ENCODE measurements at places on chromosomes 2 and 18.

DNA sequence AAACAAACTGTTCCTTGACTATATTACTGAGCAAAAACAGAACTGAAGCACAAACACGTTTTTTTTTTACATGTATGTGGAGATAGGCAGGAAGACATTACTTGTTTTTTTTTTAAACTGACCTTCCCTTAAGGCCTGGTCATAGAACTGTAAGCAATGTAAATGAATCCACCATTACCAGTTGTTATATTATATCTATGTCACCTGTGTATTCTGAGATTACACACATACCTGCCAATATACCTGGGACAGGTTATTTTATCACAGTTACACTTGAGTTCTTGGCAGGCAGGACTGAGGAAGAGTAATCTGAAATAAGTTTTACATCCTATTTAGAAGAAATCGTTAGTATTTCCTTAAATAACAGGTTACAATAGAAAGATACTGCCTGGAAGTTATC, 155.3 kb downstream of the BAZ2B start:
- no peak for DNase-seq

- DNase-seq = no peak
Measured at GRCh38 chr18:10249270-10249669, 205.2 kb upstream of the APCDD1 start.

- no peak for DNase-seq
Measured at GRCh38 chr2:106294182-106294581, 100.1 kb upstream of the UXS1 start.

GRCh38 chr2:71697106-71698004, 244.0 kb downstream of the DYSF start:
- DNase-seq = no peak

DNA sequence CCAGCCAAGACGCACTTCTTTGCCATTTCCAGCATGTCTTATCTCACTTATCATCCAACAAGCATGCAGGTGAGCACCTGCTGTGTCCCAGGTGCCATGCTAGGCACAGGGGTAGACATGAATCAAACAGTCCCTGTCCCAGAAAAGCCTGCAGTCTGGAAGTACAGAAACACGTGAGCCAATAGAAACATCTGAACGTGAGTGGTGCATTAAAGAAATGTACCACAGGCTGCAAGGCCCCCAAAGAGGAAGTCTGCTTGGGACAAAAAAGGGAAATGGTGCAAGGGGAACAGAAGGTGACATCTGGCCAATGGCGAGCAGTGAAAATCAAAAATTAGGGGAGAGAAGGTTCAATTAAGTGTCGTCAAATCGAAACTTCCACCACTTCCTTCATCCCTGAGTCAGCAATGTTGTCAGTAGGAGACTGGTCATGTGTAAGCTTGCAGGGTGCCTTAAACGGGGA, 17.6 kb upstream of the TMEM247 start:
- DNase-seq = no peak

GRCh38 chr2:197152451-197153228, 157.9 kb downstream of the ANKRD44 start:
- no peak for DNase-seq

DNA sequence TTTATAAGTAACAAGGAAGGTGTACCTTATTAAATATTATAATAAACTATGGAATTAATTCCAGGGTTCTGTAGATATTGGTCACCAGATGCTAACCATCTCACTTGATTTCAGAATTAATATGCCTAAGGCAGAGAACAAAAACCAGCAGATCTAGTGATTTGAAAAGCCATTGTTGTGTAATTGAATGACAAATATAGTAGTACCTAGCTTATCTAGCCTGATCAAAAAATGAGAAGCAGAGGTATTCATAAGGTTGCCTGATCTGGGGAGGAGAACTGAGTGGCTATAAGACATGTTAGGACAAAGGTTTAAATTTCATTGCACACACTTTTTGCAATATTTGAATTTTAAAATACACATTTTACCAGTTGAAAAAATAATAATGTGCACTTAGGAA, 132.0 kb upstream of the UBE2E3 start:
- DNase-seq = no peak

GRCh38 chr2:238920053-238920452, 72.2 kb downstream of the TWIST2 start:
- no peak for DNase-seq

DNA sequence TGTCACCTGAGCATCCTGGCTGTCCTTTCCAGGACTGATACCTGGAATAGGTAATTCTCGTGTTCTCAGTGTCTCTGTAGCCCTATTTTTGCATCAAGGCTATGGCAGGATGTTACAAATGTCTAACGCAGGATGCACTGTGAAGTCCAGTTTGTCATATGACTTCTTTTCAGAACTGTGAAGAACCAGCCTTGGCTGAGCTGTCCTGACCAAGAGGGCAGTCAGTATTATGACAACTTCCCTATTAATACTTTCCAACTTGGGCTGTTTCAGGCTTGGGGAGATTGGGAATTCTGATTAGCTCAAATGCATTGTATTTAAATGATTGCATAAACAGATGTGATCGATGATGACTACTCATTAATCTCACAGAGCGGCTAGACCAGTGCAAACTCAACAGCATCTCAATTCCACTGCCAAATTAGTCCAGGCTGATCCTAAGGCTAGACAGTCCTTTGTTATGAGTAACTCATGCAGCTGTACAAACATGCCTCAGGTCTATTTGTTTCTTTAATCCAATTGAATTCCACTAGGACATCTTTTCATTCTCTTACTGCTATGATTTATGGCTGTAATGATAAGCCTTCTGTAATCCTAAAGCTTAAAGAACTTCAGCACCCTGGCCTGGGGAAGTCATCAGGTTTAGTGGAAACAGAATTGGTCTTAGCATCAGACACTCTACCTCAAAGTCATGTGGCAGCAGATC, 331.6 kb downstream of the KCNS3 start:
- no peak for DNase-seq

GRCh38 chr18:67104700-67105284, 411.7 kb downstream of the DSEL start:
- DNase-seq = no peak

GRCh38 chr2:128438586-128438985, 119.9 kb upstream of the HS6ST1 start:
- DNase-seq = no peak

DNA sequence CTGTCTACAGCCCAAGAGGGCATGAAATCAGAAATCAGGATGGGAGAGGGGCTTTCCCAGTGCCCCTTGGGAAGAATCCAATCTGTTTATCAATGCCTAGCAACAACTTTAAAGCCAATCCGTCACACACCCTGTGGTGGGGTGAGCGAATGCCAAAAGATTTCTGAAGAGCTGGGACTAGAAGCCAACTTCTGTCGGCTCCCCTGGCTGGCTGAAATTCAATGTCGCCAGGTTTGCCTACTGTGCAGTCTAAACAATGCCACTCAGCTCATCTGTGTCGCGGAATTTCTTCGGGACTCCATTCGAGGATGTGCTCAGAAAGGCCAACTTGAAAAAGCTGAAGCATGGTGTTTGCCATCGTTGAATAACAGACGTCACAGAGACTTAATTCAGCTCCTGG, 31.5 kb upstream of the NCKAP5 start:
- DNase-seq = no peak

DNA sequence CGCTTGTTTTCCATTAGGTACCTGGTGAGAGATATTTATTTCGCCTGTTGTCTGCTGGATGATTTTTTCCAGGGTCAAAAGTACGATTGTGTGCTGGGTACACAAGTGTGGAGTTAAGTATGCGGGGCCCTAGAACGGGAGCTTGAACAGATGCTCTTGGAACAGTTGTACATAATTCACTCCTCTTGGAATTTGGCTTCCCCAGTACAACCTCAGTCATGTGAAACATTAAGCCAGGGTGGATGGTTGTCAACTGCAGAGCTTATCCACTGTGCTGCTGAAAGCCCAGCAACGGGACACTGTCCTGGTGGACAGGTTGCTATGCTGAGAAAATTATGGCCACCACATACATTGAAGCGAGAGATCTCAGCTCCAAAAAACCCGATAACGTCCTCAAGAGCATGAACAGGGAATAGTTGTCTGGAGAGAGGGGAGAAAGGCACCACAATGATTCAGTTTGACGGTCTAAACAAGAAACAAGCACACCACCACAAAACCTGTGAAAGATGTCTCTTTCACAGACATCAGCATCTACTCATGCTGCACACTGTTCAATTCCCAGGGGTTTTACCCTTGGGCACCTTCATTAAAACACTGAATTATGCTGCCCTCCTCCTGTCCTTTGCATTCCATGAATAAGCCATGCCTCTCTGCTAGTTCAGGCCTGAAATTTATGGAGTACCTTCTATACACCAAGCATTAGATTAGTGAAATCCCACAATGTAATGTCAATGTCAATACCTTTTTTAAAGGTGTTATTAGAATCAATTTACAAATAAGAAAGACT, 176.8 kb upstream of the TRIB2 start:
- DNase-seq = no peak

Measured in activated CD8-positive, alpha-beta memory T cell treated with anti-CD3 and anti-CD28 coated beads for 4 hours (primary cell).